ENCODE measurements at places on chromosomes 16 and 17.

- DNase-seq, result no peak
Observed at GRCh38 chr17:27756467-27757371, 43.6 kb downstream of the NOS2 start.

DNA sequence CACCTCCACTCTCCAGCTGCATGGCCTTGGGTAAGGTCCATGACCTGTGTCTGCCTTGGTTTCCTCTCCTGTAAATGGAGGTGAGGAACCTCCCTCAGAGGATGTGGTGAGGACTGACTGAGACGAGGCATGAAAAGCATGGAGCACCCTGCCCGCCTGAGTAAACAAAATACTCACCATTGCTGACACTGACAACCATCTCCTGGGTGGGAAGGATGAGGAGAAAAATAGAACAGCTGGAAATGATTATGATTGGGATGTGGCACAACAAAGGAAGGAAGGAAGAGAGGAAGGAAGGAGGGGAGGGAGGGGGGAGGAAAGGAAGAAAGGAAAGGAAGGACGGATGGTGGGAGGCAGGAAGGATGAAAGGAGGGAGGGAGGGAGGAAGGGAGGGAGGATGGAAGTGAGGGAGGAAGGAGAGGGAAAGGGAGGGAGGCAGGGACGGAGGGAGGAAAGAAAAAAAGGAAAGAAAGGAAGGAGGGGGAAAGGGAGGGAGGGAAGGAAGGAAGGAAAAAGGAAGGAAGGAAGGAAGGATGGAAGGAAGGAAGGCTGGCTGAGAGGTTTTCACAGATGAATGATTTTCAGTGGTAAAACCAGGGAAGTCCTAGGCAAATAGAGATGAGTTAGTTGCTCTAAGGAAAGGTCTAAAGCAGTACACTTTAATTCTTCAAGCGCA is 276.5 kb upstream of the XYLT1 start:
- DNase-seq, result no peak

- DNase-seq, result no peak
Observed at GRCh38 chr16:17154981-17155380, 315.8 kb downstream of the XYLT1 start.

DNA sequence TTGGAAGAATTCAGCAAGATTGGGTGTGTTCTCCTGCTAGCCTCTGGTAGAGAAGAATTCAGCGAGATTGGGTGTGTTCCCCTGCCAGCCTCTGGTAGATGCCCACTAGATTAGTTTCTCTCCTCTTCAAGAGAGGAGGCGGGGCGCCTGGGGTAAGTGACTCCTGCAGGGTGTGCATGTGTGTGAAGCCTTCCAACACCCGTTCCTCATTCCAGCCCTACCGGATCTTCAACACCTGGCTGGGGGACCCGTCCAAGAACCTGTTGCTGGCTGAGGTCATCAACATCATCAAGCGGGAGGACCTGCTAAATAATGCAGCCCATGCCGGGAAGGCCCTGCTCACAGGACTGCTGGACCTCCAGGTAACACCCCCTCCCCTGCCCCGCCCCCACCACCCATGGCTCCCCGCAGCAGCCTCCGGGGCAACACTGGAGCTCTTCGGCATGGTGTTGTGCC is 21.3 kb downstream of the TMEM186 start:
- no peak for DNase-seq

DNA sequence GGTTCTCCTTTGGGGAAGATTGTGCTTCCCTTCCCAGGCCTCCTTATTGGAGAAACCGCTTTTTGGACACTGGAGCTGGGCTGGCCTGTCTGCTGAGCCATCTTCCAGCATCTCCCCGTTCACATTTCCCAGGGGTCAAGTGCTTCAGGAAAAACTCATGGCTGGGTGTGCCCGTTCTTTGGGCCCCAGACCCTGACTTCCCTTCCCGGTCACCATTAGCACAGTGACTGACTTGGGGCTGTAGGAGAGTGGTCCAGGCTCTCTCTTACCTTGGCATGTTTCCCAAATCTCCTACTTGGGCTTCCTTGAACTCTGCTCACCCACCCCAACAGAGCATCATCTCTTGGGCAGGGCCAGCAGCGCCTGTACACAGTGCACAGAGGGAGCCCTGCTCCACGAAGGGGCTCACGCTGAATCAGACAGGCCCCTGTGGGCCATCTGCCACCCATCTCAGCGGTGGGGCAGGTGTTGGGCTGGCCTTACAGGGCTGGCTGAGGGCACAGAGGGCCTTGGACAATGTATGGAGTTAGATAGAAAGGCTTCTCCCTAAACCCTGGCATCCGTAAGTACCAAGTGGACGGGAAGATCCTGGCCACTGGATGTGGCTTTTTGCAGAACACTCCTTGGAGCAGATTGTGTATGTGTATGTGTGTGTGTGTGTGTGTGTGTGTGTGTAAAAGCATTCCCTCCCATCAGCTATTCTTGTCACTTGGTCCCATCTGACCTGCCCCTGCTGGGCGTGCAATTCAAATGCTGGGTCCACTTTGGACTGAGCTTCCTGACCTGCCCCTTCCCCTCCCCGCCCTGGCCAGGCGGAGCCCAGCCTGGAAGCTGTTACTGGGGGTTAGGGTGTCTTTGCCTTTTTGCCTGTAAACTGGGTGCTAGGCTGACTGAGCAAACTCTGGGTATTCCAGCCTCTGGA is 24.9 kb upstream of the CDC42EP4 start:
- DNase-seq, result no peak

- DNase-seq, result no peak
Observed at GRCh38 chr16:88896238-88897070, 30.0 kb upstream of the PABPN1L start.

- DNase-seq, result no peak
Observed at GRCh38 chr16:81708266-81709015, 70.7 kb upstream of the PLCG2 start.

GRCh38 chr17:68908045-68908444 is 47.1 kb downstream of the ABCA8 start:
- DNase-seq, result no peak
